Fibroblast of villous mesenchyme (primary cell): ENCODE measurements at places on chromosomes 1 and 21.

DNA sequence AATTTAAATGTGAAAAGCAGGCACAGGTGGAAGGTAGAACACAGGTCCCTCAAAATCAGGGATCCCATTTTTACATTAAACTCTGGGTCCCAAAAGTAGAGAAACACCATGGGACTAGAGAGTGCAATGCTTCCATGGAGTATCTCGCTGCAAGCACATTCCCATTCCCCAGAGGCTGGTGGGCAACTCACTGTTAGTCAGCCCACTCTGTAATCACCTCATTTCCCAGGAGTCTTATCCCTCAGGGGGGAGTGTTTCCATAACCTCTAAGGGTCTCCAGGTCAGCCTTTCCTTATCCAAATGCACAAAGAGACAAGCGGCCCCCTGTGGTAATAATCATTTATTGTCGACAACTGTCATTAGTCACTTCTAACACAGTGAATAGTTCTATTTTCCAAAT, 490.1 kb upstream of the LRRC7 start:
- no peak for DNase-seq

GRCh38 chr21:24716281-24716918, 890.9 kb downstream of the MRPL39 start:
- DNase-seq = no peak

GRCh38 chr1:150268340-150268704, 494 bp downstream of the APH1A start:
- DNase-seq = peak; percentile 56

- DNase-seq = no peak
These were observed 4.2 kb upstream of the C1orf141 start for GRCh38 chr1:67138813-67139499.

- no peak for DNase-seq
These were observed 21.5 kb downstream of the SPATA45 start for GRCh38 chr1:212825798-212826452.

GRCh38 chr1:103496014-103496635, 29.4 kb upstream of the RNPC3 start:
- peak; percentile 33 for DNase-seq

DNA sequence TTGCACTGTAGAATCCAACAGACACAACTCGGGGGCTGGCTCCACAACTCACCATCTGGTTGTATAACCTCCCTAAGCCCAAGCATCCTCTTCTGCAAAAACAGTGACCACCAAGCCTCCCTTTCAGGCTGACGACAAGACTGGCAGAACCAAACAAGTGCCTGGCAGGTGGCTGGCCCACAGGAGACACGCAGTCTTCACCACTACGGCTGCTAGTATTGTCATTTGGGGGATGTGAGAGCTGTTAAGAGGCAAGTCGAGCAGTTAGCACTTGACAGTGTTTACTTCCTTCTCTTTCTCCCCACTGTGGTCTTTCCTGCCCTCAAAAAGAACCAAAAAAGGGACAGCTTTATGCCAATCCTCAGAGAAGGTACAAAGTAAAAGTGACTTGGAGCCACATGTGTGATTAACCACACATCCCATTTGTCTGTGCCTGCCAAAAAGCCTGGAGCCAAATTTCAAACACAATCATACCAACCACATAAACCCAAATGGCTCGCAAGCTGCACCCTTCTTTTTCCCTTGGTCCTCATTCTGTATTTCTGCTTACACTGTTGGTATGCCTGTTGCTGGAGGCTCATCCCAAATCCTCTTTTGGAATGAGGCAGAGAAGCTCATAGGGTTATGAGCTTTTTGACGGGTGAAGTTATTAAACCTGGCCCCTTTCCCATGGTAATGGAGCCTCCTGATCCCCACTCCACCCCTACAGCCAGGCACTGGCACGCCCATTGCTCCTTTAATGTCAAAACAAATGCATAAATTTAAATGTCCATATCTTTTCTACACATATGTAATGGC, 94.1 kb downstream of the TGFBR3 start:
- DNase-seq = no peak

GRCh38 chr1:180238675-180239074, 8.6 kb downstream of the LHX4 start:
- DNase-seq = no peak

DNA sequence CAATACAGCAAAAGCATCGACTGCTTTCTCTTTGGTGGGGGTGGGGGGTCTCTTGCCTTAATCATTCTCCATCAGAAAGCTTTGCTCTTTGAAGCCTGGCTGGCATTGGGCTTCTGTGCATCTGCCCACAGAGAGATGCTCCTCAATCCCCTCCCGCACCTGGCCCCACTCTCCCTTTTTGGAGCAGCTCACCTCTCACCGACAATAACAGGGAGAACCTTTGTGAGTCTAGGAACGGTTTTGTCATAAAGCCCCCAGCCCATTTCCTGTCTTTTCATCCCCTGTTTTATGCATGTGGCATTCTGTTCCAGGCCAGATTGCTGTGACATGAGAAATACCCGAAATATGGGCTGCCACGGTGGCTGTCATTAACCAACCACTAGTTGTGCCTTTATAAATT, 469.0 kb upstream of the VAMP3 start:
- DNase-seq = no peak

- no peak for DNase-seq
These were observed 565.4 kb downstream of the PTPRC start for GRCh38 chr1:199204231-199204630.

- peak; percentile 9 for DNase-seq
These were observed 35.9 kb downstream of the ZNF496 start for GRCh38 chr1:247295746-247296145.

DNA sequence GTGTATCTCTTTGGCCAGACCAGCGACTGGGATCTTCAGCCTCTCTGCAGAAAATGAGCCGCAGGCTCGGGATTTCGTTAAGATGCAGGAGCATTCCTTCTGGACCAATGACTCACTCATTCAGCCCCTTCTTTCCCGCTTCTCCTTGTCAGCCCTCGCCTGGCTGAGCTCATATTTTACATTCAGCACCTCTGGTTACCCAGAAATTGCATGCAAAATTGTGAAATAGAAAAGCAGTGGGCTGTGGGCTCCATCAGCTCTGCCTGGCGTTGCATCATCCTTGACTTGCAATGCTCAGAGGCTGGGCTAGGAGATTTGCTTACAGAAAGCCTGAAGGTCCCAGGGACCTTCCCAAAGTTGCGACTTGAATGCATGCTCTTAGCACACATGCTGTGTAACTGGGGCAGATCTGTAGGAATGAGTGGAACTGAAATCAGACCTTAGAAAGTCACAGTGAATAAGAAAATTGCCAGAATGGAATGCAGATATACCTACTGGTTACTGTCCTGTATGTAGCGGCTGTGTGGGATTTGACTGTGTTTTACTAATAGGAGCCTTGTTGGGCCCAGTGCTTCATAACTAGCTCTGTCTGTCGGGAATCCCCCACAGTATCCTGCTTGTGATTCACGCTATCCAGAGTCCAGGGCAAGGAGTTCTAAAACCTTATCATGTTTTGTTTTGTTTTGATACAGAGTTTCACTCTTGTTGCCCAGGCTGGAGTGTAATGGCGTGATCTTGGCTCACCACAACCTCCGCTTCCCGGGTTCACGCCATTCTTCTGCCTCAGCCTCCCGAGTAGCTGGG, 444.8 kb downstream of the KIF26B start:
- peak; percentile 98 for DNase-seq

DNA sequence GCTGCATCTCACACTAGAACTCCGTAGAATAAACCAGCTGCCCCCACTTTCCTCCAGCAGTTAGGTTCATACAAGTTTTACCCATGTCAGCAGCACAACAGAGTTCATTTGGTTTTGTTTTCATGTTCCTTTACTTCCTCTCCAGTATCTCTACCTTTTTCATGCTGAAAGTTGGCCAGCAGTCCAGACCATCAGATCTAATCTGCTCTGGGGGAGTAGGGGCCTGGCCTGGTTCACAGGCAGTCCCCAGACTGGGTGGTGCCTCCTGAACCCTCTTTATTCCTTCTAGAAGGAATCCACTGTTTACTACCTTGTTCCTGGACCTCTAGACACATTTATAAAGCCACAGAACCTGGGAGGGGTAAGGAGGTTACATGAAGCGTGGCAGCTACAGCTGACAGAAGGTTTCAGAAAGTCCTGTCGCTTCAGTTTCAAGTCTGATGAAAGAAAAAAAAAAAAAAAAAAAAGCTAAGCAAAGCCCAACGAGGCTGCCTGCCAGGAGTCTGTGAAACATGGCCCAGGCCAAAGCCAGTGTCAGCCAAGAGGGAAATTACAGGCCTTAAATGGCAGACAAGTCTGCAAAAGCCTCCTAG, 184.6 kb upstream of the JUN start:
- DNase-seq = peak; percentile 63

- DNase-seq = peak; percentile 19
These were observed 65.7 kb upstream of the RNF11 start for GRCh38 chr1:51170342-51170741.

DNA sequence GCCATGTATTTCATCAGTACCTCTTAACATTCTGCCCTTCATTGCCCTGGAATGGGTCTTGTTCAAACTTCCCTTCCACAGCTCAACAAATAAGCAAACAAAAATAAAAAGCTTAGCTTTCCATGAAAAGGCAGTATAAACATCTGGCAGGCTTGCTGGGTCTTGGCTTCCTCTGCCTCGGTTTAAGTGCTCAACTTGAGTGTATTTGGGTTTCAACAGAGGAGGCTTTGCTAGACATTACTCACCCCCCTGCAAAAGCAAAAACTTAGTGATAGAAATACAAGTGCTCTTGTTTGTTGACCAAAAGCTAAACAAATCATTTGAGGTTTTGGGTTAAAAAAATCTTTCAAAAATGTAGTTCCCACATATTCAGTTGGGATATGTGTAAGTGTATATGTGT, 518.5 kb downstream of the PLPP3 start:
- peak; percentile 88 for DNase-seq

DNA sequence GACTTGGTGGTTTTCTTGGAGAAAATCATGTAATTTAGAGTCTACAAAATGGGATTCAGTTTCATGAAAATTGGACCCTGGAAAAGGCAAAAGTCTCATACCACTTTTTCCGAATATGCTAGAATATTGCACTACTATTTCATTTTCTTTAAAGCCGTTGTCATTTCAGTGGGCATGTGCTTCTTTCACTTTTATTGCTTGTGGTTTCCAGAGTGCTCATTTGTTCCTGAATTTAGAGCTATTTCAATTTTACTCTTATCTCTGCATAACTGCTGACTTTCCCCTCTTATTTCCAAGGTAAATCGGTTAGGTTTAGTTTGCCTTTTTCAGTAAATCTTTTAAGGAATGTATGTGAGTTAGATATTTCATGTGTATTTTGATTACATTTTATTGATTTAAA, 11.6 kb downstream of the HHAT start:
- no peak for DNase-seq

DNA sequence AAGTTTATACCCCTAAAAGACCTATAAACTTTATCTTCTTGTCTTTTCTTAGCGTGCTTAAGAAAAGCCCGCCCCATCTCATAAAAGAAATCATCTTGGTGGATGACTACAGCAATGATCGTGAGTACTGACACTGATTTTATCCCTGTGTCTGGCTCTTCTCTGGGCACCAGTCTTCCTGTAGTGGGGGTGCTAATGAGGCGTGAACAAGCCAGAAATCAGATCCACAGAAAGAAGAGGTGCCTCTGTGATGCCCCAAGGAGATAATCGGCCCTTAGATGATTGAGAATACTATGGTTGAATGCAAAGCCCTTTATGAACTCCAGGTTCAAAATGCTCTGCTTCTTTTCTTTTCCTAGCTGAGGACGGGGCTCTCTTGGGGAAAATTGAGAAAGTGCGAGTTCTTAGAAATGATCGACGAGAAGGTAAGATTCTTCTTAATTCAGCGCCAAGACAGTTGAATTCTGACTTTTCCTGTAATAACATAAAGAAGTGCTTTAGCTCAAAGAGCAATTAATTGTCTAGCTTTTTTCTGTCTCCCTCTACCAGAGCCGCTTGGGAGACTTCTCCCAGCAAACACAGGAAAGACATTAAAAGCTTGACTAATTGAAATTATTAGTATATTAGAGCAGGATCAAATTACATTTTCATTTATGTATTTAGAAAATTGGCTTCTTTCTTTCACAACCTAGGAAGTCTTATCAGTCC, 169.4 kb downstream of the GALNT2 start:
- DNase-seq = peak; percentile 20

DNA sequence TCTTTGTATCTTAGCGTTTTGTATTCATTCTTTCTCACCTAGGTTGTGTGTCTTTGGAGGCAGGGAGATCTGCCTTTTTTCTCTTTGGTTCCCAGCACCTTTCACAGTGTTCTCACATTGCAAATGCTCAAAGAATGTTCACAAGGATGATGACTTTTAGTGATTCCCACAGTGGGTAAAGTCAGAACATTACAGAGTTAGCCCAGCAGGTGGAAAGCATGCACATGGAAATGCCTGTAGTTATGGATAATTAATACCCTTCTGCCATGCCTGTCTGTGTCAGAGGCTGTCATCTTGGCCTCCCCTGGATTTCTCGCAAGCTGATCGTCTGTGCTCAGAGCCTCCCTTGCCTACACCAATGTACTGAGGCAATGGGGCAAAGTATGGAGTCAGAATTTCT, 458.9 kb downstream of the LMO4 start:
- DNase-seq = peak; percentile 61

DNA sequence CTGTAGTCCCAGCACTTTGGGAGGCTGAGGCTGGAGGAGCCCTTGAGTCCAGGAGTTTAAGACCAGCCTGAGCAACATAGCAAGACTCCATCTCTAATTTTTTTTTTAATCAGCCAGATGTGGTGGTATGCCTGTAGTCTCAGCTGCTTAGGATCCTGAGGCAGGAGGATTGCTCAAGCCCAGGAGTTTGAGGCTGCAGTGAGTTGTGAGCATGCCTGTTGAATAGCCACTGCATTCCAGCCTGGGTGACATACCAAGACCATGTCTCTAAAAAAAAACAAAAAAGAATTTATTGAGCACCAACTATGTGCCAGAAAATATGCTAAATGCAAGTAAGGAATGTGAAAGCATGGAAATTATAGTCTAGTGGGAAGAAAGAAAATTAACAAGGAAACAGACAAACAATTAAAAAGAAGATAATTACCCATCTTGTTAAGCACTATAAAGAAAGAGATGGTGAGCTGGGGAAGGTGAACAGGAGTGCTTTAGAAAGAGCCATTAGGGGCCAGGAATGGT, 104.0 kb upstream of the ZNF678 start:
- no peak for DNase-seq

- DNase-seq = no peak
These were observed 51.1 kb upstream of the RBM15 start for GRCh38 chr1:110288111-110288510.

- DNase-seq = no peak
These were observed 32.3 kb upstream of the CRP start for GRCh38 chr1:159746666-159747065.

- DNase-seq = no peak
These were observed 102.6 kb upstream of the PPM1J start for GRCh38 chr1:112817555-112818373.

DNA sequence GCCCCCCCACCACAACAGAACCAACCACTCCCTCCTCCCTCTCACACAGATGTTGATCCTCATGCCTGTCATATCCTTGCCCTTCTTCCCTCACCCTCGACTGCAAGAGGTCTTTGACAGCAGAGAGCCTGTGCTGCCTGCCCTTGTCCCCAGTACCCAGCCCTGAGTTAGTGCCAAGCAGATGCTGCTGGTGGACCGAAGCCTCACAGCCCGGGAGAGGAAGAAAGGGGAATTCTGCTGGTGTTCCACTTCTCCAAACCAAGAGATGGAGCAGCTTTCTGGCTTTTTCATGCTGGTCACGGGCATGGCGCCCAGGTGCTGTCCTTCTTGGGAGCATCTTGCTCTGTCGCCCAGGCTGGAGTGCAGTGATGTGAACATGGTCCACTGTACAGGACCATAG, 69.1 kb downstream of the SLC66A1 start:
- DNase-seq = no peak
